Activated naive CD4-positive, alpha-beta T cell treated with anti-CD3 and anti-CD28 coated beads for 36 hours (primary cell): ENCODE measurements at places on chromosomes 11 and 22. TPM values are rescaled to one million over a fixed set of nuclear protein-coding genes. Genes with fewer than 3 reads are reported as not detected.
A peak's percentile ranks its signal among the peaks of the same experiment; 100 is the strongest.

DNA sequence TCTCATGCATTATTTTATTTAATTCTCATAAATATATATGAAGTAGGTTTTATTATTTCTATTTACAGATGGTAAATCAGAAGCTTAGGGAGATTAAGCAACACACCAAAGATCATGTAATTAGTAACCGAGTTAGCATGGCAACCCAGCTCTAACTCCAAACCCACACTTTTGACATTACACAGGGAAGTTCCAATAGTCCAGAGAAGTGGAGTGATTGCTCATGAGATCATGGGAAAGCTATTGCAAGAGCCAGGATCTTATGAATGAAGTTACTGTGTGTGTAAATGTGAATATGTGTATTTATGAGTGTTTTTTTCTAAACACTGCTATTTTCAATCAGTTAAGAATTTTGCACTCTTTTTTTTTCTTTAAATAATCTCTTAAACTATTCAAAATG, 225.8 kb upstream of the KIRREL3 start:
- no peak for DNase-seq

GRCh38 chr11:124195189-124195734, 12.1 kb downstream of the OR10D3 start:
- peak; percentile 71 for DNase-seq

DNA sequence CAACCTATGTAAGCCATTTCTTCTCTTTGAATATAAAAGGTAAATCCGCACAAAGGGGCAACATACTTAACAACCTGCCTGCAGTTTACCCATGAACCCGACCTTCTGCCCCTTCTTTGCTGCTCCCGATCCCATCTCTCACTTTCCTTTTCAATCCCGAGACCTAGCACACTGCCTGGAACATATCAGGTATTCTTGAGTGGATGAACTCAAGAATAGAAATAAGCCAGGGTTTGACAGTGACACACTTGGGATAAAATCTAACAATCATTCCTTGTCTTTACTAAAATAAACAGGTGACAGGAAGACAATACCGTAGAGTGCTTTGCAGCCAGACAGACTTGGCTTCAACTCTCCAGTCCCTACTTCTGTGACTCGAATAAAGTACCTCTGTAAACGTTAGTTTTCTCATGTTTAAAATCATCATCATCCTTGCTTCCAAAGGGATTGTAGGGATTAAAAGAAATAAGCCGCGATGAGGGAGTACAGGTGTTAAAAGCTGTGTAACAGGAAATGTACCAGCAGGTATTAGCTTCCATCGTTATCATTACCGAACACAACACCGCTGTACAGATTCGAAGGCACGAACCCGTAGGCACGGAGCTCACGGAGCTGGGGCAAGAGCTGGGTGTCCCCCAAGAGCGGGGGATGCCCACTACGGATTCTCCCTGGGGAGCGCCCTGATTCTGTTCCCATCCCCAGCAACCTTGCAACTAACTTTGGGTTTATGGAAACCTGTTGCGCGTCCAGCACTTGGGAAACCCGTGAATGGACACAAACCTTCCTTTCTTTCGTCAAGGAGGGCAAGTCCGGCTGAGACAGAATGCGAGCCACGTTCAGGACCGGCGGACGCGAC, 720 bp downstream of the UFD1 start:
- DNase-seq = peak; percentile 37

- DNase-seq = peak; percentile 61
Observed at GRCh38 chr11:132718711-132719671, 813.3 kb downstream of the OPCML start.

- peak; percentile 65 for DNase-seq
Observed at GRCh38 chr11:18650859-18651557, 16.9 kb upstream of the SPTY2D1 start.

DNA sequence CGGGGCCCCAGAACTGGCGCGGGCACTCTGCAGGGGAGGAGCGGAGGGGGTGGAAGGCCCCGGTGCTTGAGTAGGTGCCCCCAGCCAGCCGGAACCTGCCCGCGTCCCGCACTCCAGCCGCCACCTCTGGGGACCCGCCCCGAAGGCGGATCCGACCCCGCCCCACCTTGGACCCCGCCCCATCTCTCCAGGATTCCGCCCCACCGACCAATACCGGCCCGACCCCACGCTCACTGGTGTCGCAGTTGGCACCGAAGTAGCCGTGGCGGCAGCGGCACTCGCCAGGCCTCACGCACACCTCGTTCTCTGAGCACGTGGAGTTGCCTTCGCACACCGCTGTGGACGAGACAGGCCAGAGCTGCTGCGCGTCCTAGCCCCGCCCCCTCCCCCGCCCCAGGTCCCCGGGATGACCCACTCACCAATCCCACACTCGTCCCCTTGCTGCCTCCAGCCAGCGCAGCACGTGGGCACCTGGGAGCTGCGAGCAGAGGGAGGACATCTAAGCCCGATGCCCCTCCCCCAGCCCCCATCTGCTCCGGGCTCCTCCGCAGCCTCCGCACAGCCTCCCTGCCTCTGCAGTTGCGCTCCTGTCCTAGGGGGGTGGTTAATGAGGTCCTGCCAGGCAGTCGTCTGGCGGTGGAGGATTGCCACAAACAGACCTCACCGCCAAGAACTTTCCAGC, 6.0 kb downstream of the SCARF2 start:
- DNase-seq = no peak

- no peak for DNase-seq
Observed at GRCh38 chr22:24067587-24068376, 56.7 kb downstream of the CABIN1 start.

DNA sequence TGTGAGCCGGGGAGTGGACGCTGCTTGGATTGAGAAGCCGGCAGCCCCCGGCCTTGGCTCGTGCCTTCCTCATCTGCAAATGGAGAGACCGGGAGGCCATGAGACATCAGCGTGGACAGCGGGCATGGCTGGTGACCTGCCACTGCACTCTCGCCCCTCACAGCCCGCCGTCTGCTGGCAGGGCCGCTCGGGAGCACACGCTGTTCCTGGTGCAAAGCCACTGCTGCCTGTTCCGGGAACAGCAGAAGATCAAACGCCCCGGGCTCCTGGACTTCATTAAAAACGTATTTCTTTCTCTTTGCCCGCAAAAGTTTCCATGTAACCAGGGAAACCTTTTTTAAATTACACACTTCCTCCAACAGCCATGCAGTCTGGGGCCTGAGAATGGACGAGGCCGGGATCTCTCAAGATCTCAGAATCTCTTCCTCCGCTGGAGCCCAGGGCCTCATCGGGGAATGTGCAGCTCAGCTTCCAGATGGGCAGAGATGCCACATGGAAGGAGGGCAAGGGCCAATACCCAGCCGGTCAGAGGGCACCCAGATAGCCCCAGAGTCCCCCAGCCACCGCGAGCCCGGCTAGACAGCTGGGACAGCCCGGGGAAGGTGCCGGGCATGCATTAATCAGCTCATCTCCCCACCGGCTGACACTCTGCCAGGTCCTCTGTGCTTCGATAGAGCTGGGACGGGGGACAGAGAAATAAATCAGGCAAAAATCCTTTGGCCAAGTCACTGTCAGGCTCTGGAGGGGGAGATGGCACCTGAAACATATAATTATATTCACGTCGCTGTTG, 62.8 kb upstream of the PRR5 start:
- DNase-seq = no peak

- peak; percentile 75 for DNase-seq
Observed at GRCh38 chr11:61509043-61510029, 787 bp downstream of the LRRC10B start.

DNA sequence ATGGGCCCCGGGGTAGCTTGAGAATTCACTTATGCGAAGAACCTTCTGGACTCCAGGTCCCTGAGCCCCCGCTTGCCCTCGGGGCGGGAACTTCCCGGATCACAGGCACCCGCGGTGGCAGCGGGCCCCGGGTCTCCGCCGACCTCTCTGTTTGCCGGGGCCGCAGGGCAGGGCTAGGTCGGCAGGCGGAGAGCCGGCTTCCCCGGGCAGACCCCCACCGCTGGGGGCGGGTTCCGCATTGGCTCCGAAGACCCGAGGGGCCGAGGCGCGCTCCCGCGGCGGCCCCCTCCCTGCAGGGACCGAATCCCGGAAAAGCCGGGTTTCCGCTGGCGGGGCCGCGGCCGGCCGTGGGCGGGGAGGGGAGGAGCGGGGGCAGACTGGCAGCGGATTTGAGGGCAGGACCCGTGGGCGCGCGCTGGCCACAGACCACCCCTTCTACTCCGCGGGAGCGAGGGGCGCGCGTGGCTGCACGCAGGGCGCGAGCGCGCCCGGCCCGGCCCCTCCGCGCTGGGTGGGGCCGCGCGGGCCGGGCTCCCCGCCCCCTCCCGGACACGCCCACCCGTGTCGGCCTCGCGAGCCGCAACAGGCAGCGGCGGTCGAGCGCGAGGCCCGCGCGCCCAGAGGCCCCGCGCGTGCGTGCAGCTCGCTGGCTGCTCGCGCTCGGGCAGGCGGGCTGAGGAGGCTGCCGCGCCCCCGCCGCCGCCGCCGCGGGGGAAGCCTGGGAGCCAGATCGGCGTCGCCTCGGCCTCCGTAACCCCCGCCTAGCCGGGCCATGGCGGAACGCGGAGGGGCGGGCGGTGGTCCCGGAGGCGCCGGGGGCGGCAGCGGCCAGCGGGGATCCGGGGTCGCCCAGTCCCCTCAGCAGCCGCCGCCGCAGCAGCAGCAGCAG, at the start of gene PACS1:
PACS1 (plus strand) TSS at position 558 of the 889 bp plus-strand sequence; CDS start at position 773, 215 bp downstream.
- peak; percentile 81 for DNase-seq

DNA sequence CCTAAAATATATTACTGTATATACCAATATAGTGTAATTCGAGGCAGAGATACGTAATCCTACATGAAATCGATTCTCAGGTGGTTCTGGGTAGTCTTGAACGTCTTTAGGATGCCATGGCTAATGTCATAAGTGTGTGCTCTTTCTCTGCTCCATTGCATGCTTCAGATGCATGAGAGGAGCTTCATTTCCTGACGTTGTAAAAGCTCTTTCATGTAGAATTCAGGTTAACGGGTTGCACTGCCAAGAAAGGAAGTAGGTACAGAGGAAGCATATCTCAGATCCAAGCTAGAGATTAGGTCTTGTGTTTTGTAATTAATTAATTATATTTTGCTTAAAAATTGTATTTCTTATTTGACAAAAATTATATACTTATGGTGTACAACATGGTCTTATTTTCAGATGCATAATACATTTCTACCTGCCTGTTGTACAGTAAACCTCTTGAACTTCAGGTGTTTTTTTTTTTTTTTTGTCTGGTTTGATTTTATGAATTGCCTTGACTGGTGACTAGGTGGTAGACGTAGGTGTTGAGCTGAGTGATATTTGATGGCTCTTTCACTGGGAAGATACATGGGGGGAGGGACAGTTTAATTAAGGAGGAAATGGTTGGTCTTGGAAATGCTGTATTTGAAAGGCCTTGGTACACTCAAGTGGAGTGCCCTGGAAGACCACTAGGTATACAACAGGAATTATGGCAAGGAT, 9.3 kb downstream of the NUP50 start:
- peak; percentile 29 for DNase-seq

DNA sequence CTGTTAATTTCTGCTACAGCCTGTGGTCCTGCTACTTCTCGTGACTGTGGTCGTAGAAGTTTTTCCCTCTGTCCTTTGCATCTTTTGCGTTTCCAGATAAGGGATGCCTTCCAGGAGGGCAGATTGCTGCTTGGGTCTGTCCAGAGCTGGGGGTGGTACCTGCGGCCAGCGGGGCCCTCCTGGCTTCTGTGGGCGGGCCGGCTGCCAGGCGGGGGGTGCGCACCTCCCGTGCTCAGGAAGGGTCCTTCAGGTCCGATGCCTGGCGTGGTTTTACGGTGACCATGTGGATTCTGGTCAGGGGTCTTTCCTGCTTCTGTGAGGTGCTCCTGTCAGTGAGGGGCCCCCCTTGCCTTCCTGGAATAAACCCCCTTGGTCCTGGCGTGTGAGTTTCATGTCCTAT, 84.8 kb downstream of the KCNQ1 start:
- DNase-seq = no peak

GRCh38 chr11:7445564-7445963, 39.7 kb upstream of the OLFML1 start:
- DNase-seq = no peak

DNA sequence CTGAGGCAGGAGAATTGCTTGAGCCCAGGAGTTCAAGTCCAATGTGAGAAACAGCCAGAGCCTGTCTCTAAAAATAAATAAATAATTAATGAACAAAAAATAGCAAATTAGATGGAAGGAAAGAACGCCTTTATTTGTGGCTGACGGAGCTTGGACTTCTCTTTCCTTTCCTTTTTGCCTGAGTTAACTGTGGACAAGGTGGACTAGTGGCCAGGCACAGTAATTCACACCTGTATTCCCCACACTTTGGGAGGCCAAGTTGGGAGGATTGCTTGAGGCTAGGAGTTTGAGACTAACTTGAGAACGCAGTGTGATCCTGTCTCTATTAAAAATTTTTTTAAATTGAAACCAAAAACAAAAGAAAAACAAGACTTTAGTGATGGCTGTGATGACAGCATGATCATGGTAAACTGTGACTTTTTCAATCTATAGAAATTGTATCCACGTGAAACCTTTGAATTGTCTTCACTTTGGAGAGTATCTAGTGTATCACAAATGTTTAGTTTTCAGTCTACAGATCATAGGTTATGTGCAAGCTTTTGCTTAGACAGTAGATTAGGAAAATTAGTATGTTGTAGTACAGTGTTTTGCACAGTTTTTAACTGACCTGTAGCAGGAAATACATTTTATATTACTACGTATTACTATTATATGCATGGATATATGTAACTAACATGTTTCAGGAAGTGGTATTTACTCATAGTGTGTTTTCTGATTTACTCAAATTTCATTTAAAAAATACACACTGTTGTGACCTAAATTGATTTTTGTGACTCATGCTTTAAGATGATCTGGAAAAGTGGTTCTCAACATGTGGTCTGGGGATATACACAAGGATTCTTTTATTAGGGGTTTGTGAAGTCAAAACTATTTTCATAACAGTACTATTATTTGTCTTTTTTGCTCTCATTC, 42.1 kb downstream of the KDM2A start:
- no peak for DNase-seq

DNA sequence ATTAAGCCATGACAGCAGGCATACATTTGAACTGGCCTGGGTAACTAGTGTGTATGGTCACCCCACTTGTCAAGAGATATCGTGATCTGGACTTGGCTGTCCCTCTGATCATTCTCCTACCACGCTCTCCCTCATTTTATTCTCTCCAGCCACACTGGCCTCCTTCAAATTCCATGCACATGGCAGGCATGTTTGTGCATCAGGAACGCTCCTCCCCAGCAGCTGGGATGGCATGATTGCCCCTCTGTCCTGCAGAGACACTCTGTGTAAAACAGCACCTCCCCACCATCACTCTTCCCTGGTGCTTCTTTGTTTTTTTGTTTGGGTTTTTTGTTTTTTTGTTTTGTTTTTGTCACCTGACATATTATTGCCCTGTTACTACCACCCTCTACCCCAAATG, 31.5 kb upstream of the SCGB1A1 start:
- DNase-seq = no peak

- DNase-seq = peak; percentile 22
Observed at GRCh38 chr11:72072348-72072747, 8.0 kb downstream of the NUMA1 start.

Gene TMA7B
- 1.1 TPM for total RNA-seq

Gene JAM3
- total RNA-seq = 6.4 TPM

Gene RRP7A
- total RNA-seq = 104 TPM

Gene TRIM29
- total RNA-seq = not detected

Gene CADM1
- 0.24 TPM for total RNA-seq

Gene GDPD4
- not detected for total RNA-seq

Gene EMID1
- total RNA-seq = not detected

Gene FERMT3
- total RNA-seq = 176 TPM
